Psoas muscle (tissue), 8 donors: ENCODE measurements at places on chromosomes 2 and 18.

DNA sequence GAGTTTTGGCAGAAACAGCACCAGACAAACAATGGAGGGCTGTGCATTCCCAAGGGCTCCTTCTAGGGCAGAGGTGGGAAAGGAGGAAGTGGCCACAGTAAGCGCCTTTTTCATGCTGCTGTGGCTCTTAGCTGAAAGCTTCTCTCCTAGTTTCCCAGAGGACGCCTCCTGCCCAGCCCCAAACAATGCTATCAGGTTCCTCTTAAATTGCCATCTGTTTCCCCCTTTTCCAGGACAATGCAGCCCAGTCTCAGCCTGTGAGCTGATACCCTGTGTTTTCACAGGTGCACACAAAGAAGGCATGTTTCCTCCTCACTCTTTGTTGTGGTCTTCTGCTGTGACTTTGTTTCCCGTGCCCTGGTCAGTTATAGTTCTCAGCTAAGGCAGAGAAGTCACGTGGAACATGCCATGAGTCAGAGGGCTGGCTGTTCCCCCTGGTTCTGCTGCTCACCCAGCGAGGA lies 5.4 kb upstream of the FAM124B start:
- no peak for DNase-seq

DNA sequence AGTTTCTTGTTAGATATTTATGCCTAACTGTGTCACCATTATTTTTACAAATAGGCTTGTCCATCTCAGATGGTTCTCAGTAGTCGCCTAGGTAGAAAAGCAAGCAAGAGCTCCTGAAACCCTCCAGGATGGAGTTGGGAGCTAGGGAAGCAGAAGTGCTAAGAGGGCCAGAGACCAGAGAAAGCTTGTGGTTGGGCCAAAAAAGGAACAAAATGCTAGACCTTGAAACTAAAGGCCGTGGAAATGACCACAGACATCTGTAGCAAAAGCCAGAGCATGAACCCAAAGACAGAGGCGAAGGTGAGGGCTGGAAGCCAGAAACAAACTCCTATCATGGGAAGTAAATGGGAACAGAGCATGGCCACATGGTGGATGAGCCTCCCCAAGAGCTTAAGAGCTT lies 29.9 kb upstream of the RMDN2 start:
- DNase-seq: no peak

GRCh38 chr2:227539465-227539956 lies 59.2 kb upstream of the SCYGR2 start:
- DNase-seq: no peak

- DNase-seq: peak; percentile 96
These were observed 30.7 kb upstream of the MLPH start for GRCh38 chr2:237456200-237456843.
